ENCODE measurements at places on chromosomes 6 and 20.
A peak's percentile ranks its signal among the peaks of the same experiment; 100 is the strongest.

- DNase-seq = peak; percentile 51
These were observed 80.3 kb upstream of the HTR1E start for GRCh38 chr6:86856937-86857563.

DNA sequence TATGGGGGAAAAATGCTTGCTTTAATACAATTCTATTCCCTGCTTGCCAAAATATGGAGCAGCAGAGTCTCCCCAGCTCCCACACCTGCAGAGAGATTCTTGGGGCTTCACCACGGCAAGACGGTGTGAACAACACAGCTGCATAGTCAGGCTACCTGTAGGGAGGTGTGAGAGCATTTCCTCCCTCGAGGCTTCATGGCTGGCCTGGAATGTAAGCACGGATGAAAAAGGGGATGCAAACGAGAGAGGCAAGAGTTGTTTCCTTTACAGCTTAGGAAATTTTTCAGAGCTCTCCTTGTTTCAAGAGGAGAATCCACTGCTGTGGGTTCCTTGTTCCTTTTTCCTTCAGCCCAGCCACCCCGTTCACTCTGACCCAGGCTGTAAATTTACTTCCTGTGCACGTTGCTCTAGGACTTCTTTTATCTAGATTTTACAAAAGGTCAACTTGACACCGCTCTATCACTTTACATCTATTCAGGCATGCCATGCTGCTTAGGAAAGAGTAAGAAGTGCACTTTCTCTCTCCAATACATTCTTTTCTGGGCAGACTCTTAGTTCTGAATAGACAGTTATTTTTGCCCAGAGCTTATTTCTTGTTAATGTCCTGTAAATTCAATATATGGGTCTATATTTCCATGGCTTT lies 197.1 kb downstream of the KHDC1L start:
- peak; percentile 38 for DNase-seq

- DNase-seq = no peak
These were observed 16.0 kb downstream of the SLA2 start for GRCh38 chr20:36629719-36630681.

DNA sequence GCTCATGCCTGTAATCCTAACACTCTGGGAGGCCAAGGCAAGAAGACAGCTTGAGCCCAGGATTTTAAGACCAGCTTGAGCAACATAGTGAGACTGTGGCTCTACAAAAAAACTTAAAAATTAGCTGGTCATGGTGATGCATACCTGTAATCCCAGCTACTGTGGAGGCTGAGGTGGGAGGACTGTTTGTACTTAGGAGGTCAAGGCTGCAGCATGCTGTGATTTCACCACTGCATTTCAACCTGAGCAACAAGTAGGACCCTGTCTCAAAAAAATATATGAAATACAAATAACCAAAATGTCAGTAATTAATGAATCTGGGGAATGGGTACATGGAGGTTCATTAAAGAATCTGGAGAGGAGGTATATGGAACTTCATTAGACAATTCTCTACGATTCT lies 9.9 kb downstream of the FKBP5 start:
- DNase-seq = no peak

GRCh38 chr6:97294451-97294850 lies 11.4 kb upstream of the MMS22L start:
- DNase-seq = no peak

DNA sequence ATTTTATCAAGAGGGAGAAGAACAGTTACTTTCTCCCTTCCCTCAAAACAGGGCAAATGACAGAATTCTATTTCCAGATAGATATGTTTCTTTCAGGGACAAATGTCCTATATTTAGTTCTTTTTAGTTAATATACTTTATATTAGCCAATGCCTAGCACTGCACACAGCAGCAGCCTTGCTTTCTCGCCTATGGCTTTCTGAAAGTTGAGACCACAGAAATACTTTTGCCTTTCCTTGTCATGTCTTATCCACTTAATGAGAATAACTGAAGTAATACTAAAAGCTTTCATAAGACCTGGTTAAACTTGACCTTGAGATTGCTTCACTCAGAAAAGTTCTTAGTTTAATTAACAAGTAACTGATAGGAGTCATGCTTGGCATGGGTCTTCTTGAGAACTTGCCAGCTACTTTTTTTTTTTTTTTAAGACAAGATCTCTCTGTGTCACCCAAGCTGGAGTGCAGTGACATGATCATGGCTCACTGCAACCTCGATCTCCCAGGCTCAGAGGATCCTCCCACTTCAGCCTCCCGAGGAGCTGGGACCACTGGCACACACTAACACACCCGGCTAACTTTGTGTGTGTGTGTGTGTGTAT lies 159.3 kb downstream of the CDKAL1 start:
- no peak for DNase-seq

DNA sequence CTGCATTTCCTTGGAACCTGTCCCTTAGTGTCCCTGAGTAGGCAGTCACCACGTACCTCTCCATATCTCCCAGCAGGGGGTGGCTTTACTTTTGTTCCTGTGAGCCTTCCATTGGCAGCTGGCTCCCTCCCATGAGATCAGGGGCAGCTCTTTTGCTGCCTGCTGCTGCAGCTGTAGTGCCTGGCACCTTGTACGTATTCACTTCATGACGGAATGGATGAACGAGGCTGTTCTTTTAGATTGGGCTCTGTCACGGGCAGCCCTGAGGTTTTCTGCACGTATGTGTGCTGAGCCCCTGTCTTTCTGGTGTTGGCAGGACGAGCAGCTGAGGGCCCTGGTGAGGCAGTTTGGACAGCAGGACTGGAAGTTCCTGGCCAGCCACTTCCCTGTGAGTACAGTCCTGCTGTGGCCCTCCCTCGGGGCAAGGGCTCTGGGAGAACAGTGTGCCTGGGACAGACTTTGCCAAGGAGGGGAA lies 14.6 kb downstream of the MYBL2 start:
- DNase-seq = no peak

DNA sequence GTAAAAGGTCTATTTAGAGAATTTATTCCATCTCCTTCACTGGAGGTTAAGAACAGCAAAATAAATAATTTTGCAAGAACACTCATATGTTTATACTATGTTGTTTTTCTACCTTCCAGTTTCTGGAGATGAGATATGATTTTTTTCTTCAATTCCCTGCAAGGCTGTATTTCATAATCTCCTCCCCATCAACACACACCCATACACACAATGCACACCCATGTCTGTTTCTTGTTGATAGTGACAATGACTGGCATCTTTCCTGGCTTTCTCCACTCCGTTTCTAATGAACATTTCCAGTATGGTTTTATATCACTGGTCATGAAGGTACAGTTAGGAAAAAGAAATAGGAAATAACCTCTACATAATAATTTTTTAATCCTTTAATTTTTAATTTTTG lies 202.1 kb downstream of the ARHGAP18 start:
- DNase-seq = no peak

DNA sequence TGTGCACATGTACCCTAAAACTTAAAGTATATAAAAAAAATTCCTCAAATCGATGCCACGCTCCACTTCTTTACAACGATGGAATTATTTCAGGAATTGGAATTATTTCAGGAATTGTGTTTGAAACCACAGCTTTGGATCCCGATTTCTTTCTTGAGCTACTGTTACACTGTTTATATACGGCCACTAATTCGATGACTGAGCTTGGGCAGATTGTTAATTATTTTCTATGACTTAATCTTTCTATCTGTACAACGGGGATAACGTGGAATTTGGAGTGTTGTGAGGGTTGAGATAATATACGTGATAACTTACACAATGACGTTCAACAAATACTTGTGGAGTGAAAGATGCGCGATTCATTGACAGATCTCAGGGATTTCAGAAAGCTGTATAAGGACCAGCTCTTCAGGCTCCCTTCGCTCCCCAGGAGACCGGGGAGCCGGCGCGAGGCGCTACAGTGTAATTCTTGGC lies 171.3 kb downstream of the SLC16A10 start:
- DNase-seq = no peak

GRCh38 chr6:128446497-128446896 lies 73.9 kb downstream of the PTPRK start:
- DNase-seq = no peak

- no peak for DNase-seq
These were observed 232.4 kb upstream of the FOXQ1 start for GRCh38 chr6:1079525-1079924.

DNA sequence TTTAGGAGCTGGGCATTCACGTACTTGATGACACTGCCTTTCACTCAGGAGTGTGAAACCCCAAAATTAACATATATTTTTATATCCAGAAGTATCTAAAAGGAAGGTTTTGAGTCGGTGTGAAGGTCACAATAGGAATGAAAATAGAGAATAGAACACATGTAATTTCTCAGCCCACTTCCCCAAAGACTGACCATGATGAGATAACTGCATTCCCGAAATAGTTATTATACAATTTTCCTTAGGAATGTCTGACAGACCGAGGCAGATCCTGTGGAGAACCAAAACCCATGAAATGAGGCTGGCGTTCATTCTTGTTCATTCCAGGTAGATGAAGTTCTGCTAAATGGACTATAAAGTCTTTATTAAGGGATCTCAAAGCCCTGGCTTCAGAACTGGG lies 10.3 kb downstream of the NSFL1C start:
- no peak for DNase-seq

- DNase-seq = no peak
These were observed 288.7 kb upstream of the PRDM1 start for GRCh38 chr6:105797286-105797979.
